ENCODE measurements at places on chromosomes 12 and 14. TPM values are rescaled to one million over a fixed set of nuclear protein-coding genes. Genes with fewer than 3 reads are reported as not detected.

Gene ASPG
- total RNA-seq = not detected

Gene GLT1D1
- total RNA-seq = 1.0 TPM

Gene ZNF410
- 57.1 TPM for total RNA-seq

Gene DBX2
- total RNA-seq = not detected

Gene TEX22
- total RNA-seq = 3.8 TPM

Gene RASSF9
- total RNA-seq = not detected

Gene ANKRD52
- 56.1 TPM for total RNA-seq

Gene MYO1A
- total RNA-seq = 0.64 TPM

Gene ALX1
- total RNA-seq = not detected

Gene KRT7
- 5.3 TPM for total RNA-seq

Gene AKAP3
- 0.93 TPM for total RNA-seq

Gene EXOC3L4
- not detected for total RNA-seq

Gene TAS2R31
- total RNA-seq = 3.9 TPM

Gene ENDOU
- not detected for total RNA-seq

Gene CCDC184
- not detected for total RNA-seq

Gene CLEC6A
- not detected for total RNA-seq

Gene TRIM9
- 0.18 TPM for total RNA-seq

Gene MGAT4C
- total RNA-seq = not detected

Gene MAP3K12
- 25.0 TPM for total RNA-seq

Gene GRIP1
- total RNA-seq = not detected

Gene LRTM2
- total RNA-seq = not detected

Gene RASAL1
- total RNA-seq = 0.09 TPM

Gene PLEKHD1
- 0.16 TPM for total RNA-seq

Gene CDC42BPB
- 1.0 TPM for total RNA-seq

Gene SCN8A
- total RNA-seq = 0.64 TPM

Gene KRT79
- total RNA-seq = not detected

Gene SLC17A8
- total RNA-seq = not detected

Gene PPP1R36
- total RNA-seq = 0.16 TPM

Gene GSG1
- total RNA-seq = not detected

Gene COX8C
- not detected for total RNA-seq

Gene C12orf50
- 0.09 TPM for total RNA-seq

Gene AGAP2
- total RNA-seq = 57.1 TPM

Gene ACOT4
- 0.55 TPM for total RNA-seq

Gene PTPRR
- not detected for total RNA-seq

Gene C12orf56
- 0.16 TPM for total RNA-seq

Gene KRT85
- total RNA-seq = not detected

Gene CLEC4C
- total RNA-seq = not detected

Gene MDP1
- total RNA-seq = 11.1 TPM

Gene FAM181A
- total RNA-seq = not detected

Gene CLEC1B
- not detected for total RNA-seq

Gene LRFN5
- total RNA-seq = not detected

Gene HOXC4
- total RNA-seq = not detected

Gene TAS2R8
- not detected for total RNA-seq

Gene OR11G2
- not detected for total RNA-seq

Data from T-helper 2 cell treated with Interferon-gamma antibody and Interleukin-4, amounts not matched to agents 100 ng/mL and 5 ng/mL, for 36 hours (primary cell).